Spinal cord (tissue), 10 donors: ENCODE measurements at places on chromosomes 11 and 22.
A peak's percentile ranks its signal among the peaks of the same experiment; 100 is the strongest.

GRCh38 chr11:102225689-102226568 lies 91.4 kb upstream of the BIRC3 start:
- no peaks in the 10 kb centered on the region for H3K4me1 ChIP-seq
- no peak overlapping the region for H3K27ac ChIP-seq
- no peak overlapping the region for H3K4me3 ChIP-seq
- peaks cover 2% of the 10 kb centered on the region for H3K36me3 ChIP-seq

DNA sequence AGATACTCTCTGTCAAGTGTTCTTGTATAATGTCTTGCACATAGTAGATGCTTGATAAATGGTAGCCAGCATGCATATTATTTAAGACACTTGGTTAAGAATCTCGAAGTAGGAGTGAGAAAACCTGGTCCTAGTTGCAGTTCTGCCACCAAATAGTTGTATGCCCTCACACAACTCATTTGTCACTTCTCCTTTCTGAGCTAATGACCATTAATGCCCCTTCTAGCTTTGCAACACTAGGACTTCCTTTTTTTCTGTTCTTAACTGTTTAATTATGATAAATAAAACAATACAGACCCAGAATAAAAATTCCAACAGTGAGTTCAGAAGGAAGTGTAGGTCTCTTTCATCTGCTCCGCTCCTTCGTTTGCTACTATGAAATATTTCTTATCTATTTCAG lies 453.6 kb downstream of the TMEM135 start:
- no peak overlapping the region for H3K27ac ChIP-seq
- no peaks in the 10 kb centered on the region for H3K27me3 ChIP-seq
- H3K36me3 ChIP-seq, result no peaks in the 10 kb centered on the region
- no peaks in the 10 kb centered on the region for H3K4me1 ChIP-seq
- DNase-seq, result no peak

GRCh38 chr11:121688055-121688491 lies 235.3 kb upstream of the SORL1-AS1 start:
- peak overlapping the region; percentile 74 for H3K27ac ChIP-seq
- H3K4me1 ChIP-seq, result peaks cover 5% of the 10 kb centered on the region
- no peaks in the 10 kb centered on the region for H3K27me3 ChIP-seq

DNA sequence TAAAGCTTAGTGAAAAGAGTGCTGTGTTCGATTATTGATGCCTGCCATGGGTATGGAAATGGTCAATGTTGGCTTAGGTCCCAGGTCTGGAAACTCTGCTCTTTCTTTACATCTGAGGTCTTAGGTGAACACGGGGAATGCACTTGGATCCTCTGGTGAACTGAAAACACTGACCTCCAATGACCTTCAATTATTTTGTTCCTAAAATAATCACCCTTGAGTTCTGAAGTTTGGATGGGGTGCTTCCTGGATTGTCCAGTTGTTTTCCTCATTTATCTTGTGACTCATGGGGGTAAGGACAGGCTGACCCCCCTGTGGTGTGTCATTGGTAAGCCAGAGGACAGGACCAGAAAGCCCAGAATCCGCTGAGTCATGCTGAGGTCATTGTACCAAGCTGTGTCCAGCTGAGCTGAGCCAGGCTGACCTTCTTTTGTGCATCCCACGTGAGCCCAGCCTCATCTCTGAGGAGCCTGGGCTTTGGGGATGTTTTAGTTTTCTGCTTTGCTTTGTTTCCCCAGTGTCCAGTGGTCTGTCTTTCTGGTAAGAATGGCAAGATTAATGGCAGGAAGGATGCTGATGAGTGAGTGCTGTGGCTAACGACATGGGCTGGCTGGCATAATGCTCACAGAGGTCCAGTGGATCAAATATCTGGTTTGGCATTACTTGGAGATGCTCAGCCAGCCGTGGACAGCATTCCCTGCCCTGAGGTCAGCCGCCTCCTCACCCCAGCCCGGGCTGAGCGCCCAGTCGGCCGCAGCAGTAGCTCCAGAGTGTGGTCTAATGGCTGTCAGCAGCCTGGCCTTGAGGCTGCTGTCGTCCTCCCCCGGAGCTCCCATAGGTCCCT lies 35.6 kb downstream of the AMPD3 start:
- peaks cover 4% of the 10 kb centered on the region for H3K4me1 ChIP-seq
- DNase-seq, result no peak
- H3K27ac ChIP-seq, result no peak overlapping the region

- no peak overlapping the region for H3K4me3 ChIP-seq
- H3K27me3 ChIP-seq, result no peaks in the 10 kb centered on the region
- peaks cover 16% of the 10 kb centered on the region for H3K4me1 ChIP-seq
- DNase-seq, result peak; percentile 60
- peaks cover 39% of the 10 kb centered on the region for H3K36me3 ChIP-seq
Observed at GRCh38 chr11:78660471-78660870, 85.8 kb upstream of the NARS2 start.
